ENCODE measurements at places on chromosomes 16 and 17.

DNA sequence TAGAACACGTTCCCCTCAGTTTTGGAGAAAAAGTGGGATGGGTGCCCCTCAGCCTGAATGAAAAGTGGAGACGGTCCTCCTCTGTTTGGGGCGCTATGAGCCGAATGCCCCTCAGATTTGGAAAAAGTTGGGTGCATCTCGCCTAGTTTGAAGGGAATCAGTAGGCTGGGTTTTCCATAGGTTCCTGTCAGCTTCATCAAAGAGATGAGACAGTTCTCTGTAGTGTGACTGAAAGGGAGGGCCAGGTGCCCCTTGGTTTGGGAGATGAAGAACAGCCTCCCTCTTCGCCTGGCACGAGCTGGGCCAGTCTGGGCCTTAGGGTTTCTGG is 742 bp upstream of the SLC9A5 start:
- DNase-seq: no peak

GRCh38 chr17:42337442-42337841 is 49.1 kb downstream of the STAT5A start:
- no peak for DNase-seq

GRCh38 chr17:50640686-50641351 is 6.1 kb downstream of the ABCC3 start:
- no peak for DNase-seq

DNA sequence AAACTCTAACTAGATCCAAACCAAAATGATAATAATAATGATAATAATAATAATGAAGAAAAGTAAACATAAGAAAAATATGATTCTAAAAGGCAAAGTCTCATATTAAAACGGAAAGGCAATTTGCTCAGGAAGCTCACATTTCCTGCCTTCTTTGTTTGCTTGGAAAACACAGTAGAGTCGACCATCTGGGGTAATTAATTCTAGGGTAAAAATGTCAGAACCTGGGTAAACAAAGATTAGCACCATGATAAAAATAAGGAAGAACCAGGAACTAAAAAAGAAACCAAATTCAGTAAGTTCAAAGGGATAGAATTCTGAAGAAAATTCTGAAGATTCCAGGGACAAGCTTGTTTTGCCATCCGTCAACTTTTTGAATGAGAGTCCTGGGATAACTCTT is 16.2 kb downstream of the KRABD2 start:
- DNase-seq: no peak

- DNase-seq: no peak
These were observed 1.8 kb downstream of the ZACN start for GRCh38 chr17:76080768-76081287.

DNA sequence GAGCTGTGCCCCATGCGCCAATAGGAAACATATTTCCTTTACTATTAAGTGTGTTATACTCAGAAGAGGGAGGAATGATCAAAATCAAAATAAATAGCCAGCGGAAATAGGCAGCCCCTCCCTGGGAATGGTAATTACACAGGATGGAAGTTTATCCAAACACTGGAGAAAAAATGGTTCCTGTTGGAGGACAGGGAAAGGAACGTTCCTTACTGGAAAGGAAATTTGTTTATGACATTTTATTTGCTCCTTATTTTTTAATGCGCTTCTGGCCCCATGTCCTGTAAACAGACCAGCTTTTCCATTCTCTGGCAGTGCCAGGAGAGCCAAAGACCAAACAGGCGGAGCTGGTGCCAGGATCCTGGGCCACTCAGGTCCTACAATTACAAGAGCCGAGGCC is 273.7 kb downstream of the SOX9 start:
- no peak for DNase-seq

DNA sequence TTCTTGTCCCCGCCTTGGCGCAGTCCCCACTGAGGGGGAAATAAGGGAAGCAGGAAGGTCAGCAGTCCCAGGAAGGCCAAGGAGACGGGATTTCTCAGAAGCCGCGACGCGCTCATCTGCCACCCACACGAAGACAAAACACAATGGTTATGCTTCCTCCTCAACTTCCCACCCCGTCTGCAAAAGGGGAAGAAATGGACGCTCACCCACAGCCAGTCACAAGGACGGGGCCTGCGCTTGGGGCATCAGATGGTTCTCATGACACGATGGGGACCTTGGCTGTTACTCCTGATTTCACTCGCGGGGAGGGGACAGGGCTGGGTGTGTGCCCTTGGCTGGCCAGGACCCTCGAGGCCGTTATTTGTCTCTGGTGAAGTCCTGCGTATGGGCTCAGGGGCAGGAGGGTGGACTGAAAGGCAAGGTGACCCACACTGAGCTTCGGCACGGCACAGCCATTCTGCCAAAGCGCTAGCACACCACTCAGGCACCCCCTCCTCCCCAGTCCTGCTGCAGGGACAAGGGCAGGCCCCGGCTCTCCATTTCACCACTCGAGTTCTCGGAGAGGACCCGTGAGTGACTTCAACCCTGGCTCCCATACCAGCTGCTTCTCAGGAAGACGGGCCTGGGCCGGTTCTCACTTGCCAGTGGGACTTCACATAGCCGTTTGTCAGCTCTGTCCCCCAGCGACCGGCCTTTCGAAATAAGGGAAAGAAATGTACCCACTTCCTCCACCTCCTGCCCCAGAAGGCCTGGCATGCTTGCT is 84.5 kb downstream of the ABR start:
- DNase-seq: no peak

- DNase-seq: no peak
These were observed 2.4 kb downstream of the GOSR2 start for GRCh38 chr17:46925185-46925868.

GRCh38 chr17:80827646-80828643 is 163.7 kb upstream of the CHMP6 start:
- no peak for DNase-seq

DNA sequence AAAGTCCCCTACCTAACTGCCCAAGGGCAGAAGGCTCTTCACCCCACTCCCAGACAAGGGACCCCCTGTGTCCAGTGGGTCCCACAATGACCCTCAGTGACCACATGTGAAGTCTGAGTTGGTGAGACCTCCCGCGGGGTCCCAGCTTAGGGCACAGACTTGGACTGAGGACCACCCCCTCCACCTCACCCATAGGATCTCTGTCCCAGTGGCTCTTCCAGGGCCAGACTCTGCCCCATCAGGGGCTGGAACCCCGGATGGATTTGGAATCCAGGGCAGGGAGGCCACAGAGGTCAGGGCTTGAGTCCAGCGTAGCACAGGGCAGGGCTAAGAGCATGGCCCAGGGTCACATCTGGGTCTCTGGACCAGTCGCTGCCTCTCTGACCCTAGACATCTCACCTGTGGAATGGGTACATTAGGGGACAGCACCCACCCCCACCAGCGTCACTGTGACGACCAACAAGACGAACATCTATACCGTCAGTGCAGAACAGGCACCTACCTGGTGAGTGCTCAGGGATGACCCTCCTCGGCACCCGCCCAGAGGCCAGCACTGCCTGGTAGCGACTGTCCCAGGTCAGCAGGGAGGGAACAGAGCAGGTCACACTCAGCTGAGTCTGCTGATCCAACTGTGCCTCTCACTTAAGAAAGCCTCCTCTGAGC is 37.7 kb downstream of the TNFRSF13B start:
- no peak for DNase-seq
